Islet precursor cell (in vitro differentiated cells): ENCODE measurements at places on chromosomes 12 and 14.

DNA sequence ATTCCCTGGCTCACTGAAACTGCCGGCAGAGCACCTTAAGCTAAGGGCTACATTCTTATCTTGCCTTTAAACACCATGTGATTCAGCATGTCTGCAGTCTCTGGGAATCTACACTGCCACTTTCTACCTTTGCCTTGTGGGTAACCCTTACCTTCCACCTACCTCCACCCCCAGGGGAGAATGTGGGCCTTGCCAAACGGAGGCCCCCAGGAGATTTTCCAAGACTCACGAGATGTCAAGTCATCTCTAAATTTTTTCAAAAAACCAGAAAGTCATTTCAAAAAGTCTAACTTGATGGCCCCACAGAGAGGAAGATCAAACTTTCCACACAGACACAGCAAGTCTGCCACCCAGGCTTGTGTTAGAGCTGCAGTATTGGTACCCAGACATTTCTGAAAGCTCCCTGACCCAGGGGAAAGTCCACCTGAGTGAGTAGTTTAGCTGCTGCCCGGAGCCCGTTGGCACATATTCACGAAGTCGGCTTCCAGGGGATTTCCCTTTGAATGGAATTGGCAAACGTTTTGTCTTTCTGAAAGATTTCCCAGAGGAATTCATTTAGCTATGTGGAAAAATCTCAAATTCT, 4.7 kb upstream of the PSMA6 start:
- DNase-seq, result no peak

DNA sequence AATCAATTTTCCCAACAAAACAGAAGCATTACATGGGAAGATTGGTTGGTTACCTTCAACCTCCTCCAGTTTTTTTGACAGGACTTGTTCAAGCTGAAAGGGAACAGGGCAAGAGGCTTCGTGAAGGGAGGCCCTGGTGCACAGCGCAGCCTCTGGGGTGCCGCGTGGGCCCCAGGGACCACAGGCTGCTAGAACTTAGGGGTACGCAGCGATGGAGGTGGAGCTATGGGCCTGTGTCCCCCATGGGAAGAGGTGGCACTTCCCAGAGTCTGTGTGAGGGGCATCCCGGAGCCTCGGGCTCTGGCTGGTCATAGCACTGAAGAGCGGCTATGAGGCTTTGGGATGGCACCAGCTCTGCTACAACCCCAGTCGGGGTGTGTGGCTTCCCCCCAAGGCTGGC, 22.1 kb upstream of the BTBD6 start:
- no peak for DNase-seq

DNA sequence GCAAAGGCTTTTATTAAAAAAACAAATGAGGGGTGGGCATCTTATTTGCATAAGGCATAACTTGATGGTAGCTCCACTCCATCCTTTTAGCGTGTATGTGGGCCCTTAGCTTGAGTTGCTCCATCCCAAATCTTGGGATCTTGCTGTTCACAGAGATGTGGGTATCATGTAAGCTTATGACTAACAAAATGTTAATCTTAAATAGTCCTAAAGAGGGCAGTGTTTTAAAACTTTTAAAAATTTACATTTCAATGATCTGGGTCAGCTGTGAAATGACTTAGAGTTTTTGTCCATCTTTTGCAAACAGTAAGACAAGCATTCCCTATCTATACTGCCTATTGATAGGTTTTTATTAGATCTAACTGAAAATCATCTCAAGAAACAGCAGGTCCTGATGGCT, 86.0 kb downstream of the SLCO1A2 start:
- DNase-seq, result no peak

GRCh38 chr12:65670775-65671174, 153.5 kb upstream of the HMGA2 start:
- no peak for DNase-seq

DNA sequence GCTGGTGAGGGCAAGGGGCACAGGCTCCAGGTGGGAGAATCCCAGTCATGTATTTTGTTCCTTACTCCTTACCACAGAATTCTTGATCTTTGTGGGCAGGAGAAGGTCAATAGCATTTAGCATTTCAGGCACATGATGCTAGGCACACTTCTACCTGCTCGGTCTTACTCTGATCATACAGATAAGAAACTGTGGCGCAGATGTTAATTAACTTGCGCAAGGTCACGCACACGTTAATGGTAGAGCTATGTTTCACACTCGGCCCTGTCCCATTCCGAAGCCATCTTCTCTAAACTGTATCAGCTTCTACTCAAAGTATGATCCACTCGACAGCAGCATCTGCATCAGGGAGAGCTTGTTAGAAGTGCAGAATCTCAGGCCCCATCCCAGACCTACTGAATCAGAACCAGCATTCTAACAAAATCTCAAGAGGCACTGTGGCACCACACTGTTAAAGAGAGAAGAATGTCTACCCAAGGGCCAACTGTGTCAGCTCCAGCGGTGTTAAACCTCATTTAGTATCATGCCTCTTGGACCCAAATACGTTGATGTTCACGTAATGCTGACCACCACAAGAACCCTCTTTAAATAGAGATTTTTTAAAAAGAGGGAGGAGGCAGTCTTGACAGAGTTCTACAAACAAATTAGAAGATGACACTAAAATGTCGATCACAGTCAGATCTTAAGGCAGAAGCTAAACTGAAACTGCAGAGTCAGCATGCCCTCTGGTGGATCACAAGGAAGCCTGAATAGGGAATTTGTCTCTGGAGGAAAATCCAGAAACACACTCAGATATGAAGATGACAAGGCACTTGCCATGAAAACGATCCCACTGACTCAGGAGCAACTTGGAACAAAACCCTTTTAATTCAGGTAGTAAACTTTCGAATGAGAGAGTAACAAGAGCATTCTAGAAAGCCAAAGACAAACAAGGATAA, 7.3 kb downstream of the STXBP6 start:
- DNase-seq, result no peak

- no peak for DNase-seq
Measured at GRCh38 chr12:96743606-96744005, 163.5 kb upstream of the NEDD1 start.

- DNase-seq, result no peak
Measured at GRCh38 chr12:115640929-115641328, 636.6 kb downstream of the MED13L start.

GRCh38 chr12:113647048-113647447, 175.4 kb upstream of the LHX5 start:
- peak; percentile 50 for DNase-seq
